KBM-7 (cell line): ENCODE measurements at places on chromosomes 6 and 20.

- DNase-seq = no peak
These were observed 20.9 kb upstream of the MBOAT1 start for GRCh38 chr6:20233007-20233730.

DNA sequence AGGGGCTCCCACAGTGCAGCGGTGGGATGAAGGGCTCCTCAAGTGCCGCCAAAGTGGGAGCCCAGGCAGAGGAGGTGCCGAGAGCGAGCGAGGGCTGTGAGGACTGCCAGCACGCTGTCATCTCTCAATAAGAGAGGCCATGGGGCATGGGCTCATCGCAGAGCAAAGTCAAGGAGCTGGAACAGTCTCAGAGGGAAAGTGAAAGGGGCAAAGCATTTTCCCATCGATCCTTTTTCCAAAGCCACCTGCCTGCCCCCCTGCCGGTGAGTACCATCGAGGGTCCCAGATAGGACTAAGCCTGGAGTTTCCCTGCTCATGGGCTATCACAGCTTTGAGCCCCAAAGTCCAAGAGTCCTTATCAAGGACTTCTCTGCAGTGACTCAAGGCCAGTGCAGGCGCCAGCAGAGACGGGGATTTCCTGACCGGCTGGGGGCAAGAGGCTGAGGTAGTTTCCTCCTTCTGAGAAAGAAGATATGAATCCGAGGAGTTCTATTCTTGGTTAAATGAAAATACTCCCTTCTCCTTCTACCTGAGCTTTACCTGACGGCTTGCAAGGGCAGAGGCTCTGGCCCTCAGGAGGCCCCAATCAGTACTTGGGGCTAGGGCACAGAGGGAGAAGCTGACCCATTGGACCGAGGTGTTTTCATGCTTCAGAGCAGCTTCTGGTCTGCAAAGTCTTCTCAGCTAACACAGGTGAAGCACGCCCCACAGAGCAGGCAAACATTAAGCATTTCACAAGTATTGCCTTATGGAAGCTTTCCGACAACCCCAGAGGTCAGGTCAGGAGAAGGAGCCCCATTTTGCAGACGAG is 22.6 kb downstream of the ETV7 start:
- DNase-seq = no peak

DNA sequence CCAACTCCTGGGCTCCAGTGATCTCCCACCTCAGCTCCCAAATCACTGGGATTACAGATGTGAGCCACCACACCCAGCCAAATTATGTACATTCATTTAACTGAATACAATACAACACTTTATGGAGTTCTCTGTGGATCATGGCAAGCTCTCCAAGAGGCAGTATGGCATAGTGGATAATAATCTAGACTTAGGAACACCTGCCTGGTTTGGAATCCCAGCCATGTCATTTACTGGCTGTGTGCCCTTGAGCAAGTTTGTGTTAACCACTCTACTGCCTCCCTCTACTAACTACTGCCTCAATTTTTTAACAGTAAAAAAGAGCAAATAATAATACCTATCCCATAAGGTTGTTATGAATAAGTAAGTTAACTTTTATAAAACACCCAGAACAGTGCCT is 1.9 kb upstream of the ETV7 start:
- no peak for DNase-seq

DNA sequence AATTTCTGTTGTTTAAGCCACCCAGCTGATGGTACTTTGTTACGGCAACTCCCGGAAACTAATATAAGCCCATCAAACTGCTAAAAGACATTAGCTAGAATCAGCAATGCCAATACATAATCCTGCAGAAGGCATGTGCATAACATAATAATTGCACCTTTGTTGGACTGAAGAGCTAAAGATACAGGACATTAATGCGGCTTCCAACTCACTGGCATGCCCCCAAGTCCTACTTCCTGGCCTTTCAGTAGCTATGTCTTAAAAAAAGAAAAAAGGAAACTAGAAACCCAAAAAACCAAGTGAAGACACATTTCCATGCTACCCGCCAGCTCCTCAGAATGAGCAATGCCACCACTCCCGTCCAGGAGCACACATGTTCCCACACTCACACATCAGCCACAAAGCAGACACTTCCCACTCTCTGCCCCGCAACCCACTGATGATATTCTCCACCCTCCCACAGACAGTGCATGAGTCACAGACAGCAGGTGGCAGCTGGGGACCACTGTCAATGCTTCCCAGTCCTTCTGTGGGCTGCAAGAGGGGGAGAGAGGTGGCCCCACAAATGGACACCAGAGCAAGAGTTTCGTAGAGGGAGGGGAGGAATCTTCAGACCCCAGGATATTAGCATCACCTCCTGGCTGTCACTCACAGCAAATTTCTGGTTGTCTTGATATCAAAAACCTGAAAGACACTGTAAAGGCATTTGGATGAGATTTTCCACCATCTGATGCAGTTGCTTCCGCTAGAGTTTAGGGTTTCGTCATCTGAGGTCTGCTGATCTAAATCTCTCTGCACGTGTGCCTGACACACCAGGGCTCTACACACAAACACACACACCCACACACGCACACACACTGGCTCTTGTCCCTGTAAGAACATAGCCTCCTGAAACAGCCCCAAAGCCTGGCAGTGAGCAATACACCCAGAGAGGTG is 32.8 kb downstream of the GFOD1 start:
- peak; percentile 55 for DNase-seq

- no peak for DNase-seq
These were observed 56.2 kb downstream of the KHDC1L start for GRCh38 chr6:73169111-73169510.

- DNase-seq = no peak
These were observed 1110.3 kb upstream of the MAP3K7 start for GRCh38 chr6:91697010-91697695.

GRCh38 chr6:102407886-102408741 is 1014.6 kb downstream of the GRIK2 start:
- no peak for DNase-seq

GRCh38 chr6:31767096-31767645 is 4.7 kb downstream of the SAPCD1 start:
- no peak for DNase-seq

DNA sequence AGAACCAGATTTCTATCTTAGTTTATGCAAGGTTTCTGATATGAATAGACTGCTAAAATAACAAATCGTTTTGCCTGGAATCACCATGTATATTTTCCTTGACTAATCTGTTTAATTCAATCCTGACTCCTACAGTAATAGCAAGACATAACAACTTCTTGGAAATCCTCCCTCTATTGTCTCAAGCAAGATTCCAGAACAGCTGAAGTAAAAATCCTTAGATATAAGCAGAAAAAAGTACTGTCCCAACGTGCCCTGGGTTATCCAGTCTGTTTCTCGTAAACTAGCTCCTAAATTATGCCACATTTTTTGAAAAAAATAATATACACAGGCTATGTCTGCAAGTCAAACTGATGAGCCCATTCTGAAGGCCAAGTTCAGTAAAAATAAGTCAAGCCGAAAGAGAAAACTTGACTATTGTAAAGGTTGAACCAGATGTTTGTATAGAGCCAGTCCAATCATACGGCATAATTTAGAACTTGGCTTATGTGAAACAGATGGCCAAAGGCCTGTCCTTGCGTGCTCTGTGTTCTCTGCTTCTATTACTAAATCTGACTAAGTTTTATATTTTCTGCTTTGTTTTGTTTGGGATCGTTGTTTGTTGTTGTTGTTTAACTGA is 341.6 kb upstream of the NRSN1 start:
- no peak for DNase-seq

DNA sequence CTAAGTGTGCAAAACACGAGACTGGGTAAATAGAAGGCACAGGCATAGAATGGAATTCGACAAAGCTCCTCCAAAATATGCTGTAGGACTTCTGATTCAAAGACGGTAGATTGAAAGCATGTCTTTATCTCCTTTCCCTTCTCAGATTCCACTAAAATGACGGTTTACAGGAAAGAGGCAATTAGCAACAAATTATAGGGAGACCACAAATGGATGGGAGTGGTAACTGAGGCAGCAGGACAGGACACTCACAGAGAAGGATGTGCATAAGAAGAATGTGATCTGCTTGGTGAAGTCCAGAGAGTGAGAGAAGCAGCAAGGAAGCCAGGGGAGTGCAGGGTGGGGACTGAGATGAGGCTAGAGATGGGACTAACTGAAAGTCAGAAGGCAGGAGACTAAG is 113.4 kb upstream of the MRPS10 start:
- no peak for DNase-seq

DNA sequence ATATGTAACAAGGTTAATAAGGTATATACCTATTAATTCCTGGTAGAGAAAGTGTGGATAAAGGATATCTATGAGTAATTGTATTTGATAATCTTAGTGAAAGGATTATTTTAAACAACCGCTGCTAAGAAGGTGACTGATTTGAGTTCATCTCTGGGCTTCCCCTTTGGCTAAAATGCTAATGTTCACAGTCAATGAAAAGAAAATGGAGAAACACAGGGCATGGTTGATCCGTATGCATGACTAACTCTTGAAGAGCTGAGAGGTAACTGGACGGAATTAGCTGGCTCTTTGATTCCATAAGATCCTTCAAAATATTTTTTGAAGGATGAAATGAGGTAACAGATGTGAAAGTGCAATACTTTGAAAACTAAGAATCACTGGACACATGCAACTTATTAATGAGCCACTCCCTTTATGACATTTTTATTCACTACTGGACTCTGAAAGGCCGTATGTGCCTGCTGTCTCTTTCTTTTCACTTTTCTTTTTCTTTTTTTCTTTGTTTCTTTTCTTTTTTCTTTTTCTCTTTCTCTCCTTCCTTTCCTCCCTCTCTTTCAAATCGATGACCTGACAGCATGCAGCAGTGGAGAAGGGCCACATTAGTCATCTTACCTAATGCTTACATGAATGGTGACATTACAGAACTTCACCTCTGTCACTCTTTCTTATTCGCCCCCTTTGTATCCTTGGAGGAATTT is 464.6 kb downstream of the CDKAL1 start:
- no peak for DNase-seq

- no peak for DNase-seq
These were observed 11.2 kb upstream of the GMNN start for GRCh38 chr6:24763578-24763977.

GRCh38 chr6:42756722-42757121 is 10.8 kb upstream of the TBCC start:
- DNase-seq = no peak

- DNase-seq = no peak
These were observed 70.8 kb upstream of the SLC22A23 start for GRCh38 chr6:3527651-3527977.

DNA sequence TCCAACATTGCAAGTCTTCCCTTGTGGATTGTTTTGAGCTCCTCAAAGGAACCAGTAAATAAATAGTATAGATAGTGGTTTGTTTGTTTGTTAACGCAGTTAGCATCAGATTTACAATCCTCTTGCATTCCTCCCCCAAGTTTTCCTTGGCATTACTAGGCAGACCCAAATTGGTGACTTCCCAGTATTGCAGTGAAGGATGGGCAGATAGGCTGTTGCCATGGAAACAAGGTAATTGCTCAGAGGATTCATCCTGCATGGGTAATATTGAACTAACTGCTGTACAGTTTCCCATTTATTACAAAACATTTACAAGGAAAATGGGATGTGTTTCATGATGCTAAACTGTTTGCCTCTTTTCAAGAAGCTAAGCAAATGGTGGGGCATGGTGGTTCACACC is 477.2 kb downstream of the EPM2A start:
- DNase-seq = no peak

GRCh38 chr6:163288066-163288465 is 126.5 kb upstream of the QKI start:
- DNase-seq = no peak

- DNase-seq = no peak
These were observed 349.3 kb downstream of the FARS2 start for GRCh38 chr6:5610640-5611039.
